8988T (cell line): ENCODE measurements at places on chromosomes 6 and 20.

GRCh38 chr20:13009682-13010406 lies 1.1 kb downstream of the SPTLC3 start:
- DNase-seq = no peak

DNA sequence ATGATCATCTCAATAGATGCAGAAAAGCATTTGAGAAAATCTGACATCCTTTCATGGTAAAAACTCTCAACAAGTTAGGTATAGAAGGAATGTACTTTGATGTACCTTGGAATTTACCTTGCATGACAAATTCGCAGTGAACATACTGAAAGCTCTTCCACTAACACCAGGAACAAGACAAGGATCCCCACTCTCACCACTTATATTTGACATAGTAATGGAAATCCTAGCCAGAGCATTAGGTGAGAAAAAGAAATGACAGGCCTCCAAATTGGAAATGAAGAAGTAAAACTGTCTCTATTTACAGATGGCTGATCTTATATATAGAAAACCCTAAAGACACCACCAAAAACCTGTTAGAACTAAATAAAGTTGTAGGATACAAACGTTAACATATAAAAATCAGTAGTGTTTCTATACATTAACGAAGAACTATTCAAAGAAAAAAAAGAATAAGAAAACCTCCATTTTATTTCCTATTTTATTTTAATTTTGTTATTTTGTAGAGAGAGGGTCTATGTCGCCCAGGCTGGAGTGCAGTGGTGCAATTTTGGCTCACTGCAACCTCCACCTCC lies 26.9 kb downstream of the PCNA start:
- no peak for DNase-seq

GRCh38 chr20:16816192-16816591 lies 68.0 kb downstream of the OTOR start:
- DNase-seq = no peak

DNA sequence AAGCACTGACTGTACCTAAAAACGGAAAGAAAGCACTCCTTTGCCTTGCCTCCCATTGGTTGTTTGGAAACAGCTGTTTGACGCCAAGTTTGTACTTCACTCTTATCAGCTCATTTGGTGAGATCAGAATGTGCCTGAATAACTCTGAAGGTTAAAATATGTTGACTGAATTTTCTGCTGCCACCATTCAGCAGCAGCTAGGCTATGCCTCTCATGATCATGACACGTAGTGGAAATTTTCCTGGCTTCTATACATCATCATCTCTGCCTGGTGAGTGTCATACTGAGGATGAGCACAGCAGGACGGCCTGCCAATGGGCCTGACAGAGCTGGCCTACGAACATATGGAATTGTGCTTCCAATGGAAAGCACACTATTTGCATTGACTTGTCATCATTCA lies 704.9 kb upstream of the CITED2 start:
- no peak for DNase-seq

- no peak for DNase-seq
These were observed 143.5 kb downstream of the ANKRD60 start for GRCh38 chr20:58084966-58085365.

DNA sequence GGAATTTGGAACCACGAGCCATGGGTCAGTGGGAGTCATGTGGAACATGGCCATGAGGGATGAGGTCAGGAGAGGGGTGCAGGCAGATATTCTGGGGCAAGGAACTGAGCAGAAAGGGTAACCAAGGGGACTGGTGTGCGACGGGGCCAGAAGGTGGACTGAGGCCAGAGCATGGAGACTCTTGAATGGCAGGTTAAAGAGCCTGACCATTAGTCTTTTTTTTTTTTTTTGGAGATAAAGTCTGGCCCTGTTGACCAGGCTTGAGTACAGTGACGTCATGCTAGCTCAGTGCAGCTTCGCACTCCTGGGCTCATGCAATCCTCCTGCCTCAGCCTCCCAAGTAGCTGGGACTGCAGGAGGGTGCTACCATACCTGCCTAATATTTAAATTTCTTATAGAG lies 64.0 kb downstream of the RREB1 start:
- no peak for DNase-seq

DNA sequence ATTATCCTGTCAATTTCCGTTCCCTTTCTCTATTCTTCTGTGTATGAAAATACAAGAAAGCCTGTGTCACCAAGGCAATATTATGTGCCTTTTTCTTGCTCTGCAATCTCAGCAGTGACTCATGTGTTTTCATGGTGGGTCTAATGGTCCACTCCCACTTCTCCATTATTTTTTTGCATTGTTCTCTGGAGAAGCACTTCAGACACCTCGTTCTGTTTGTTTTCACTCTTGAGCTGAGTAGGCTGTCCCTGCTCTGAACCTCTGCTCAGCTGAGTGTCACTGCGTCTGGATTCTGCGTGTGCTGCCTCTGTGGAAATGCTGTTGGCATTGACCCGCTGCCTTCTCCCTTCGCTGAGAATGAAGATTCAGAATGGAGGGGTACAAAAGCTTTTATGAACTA lies 230.6 kb downstream of the TMEM242 start:
- no peak for DNase-seq

DNA sequence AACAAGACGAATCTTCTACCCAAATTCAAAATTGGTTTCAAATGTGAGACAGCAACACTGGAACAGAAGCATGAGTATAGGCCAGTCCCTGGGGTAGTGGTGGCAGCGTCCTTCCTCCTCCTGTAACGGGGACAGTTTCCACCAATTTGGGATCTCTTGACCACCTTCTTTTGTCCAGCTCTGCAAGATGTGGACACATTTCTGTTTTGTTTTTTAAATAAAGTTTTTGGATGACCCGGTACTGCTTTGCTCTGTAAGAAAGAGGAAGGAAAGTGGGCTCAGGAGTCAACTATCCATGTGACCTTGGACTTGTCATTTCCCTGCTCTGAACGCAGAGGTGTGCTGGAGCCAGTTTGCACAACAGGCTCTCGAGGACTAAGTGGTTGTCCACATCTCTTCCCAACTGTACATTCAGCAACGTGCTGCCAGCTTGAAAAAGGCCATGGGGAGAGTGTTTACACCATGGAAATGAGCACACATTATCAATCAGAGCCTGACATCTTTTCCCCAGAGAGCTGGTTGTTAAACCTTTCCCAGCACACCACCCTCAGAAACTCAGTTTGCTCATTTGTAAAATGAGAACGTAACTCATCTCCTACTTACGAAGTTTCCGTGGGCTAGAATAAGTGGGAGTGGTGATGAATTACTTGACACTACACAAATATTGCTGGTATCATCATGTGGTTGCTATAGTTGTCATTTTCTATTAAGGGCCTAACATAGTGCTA lies 66.5 kb downstream of the ADTRP start:
- DNase-seq = no peak

DNA sequence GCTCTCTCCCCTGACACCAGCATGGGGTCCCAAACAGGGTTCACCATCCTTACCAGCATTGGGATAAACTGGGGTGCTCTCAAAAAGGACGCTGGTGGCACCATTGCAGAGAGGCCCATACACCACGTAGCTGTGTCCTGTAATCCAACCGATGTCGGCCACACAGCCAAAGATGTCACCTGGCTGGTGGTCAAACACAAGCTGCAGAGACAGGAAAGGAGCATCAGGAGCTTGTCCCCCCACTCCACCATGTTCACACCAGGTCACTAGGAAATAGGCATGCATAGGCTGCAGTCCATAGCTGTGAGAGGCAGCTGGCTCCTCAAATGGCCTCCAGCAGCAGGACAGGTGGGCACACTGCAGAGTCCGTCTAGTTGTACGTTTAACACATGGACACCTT lies 28.8 kb upstream of the APMAP start:
- DNase-seq = no peak

DNA sequence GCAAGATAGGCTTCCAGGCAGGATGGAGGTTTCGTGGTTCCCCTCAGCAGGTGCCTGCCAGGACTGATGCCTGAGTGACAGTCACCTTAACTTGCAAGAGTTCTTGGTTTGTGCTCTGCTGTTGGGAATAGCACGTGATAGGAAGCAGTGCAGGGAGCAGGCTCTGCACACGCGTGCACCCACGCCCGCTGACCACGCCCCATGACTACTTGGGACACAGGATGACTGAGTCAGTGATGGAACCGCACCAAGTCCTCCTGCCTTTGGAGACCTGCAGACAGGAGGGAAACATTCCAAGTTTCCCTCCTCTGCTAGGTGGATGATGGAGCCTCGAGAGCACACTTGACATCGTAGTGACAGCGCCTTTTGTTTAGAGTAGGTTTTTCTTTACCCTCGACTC lies 164.2 kb downstream of the DTNBP1 start:
- no peak for DNase-seq

- DNase-seq = no peak
These were observed 6.2 kb downstream of the TTPAL start for GRCh38 chr20:44481719-44482416.

GRCh38 chr6:101845621-101846020 lies 452.1 kb downstream of the GRIK2 start:
- no peak for DNase-seq

DNA sequence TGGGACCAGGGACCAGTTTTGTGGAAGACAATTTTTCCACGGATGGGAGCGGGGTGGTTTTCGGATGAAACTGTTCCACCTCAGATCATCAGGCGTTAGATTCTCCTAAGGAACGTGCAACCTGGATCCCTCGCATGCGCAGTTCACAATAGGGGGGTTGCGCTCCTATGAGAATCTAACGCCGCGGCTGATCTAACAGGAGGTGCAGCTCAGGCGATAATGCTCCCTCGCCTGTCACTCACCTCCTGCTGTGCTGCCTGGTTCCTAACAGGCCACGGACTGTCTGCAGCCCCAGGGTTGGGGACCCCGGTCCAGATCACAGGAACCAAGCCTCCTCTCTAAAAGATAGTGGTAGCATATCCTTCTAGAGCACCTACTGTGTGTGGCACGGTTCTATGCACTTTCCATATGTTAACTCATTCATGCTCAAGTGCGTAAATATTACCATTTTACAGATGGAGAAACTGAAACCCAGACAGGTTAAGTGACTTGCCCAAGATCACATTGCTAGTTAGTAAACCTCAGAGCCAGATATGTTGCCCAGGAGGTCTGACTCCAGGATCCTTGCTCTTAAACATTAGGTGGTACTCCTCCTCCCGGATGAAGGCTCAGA lies 25.3 kb downstream of the SPDEF start:
- DNase-seq = no peak

GRCh38 chr6:129342796-129343195 lies 367.2 kb downstream of the ARHGAP18 start:
- no peak for DNase-seq

GRCh38 chr20:53999077-53999476 lies 71.3 kb downstream of the BCAS1 start:
- no peak for DNase-seq

DNA sequence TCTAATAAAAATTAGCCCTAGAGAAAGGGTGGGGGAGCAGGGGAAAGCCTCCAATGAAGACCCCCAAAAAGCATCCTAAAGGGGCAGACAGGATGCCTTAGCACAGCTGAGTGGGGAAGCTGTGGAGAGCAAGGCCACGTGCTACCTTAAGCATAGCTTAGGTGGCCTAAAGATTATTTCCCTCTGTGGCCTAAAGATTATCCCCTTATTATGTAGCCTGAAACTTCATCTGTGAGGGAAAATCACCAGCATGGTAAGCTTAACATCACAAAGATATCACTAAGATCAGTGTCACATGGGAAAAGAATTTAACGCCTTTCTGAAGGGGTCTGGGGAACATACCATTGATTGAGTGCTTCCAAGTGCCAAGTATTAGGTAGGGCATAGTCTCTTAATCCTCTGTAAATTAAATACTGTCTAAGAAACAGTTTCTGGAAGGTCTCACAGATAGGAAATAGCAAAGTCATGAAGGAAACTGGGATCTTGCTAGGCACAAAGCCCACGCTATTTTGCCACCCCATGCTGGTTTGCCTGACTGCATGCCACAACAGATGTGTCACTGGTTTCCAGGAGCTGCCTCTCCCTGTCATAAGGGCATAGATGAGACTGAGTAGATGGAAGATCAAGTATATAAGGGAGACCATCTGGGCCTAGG lies 170.0 kb downstream of the HACE1 start:
- peak; percentile 21 for DNase-seq

GRCh38 chr6:31397901-31398525 lies 5.4 kb upstream of the MICA start:
- no peak for DNase-seq

DNA sequence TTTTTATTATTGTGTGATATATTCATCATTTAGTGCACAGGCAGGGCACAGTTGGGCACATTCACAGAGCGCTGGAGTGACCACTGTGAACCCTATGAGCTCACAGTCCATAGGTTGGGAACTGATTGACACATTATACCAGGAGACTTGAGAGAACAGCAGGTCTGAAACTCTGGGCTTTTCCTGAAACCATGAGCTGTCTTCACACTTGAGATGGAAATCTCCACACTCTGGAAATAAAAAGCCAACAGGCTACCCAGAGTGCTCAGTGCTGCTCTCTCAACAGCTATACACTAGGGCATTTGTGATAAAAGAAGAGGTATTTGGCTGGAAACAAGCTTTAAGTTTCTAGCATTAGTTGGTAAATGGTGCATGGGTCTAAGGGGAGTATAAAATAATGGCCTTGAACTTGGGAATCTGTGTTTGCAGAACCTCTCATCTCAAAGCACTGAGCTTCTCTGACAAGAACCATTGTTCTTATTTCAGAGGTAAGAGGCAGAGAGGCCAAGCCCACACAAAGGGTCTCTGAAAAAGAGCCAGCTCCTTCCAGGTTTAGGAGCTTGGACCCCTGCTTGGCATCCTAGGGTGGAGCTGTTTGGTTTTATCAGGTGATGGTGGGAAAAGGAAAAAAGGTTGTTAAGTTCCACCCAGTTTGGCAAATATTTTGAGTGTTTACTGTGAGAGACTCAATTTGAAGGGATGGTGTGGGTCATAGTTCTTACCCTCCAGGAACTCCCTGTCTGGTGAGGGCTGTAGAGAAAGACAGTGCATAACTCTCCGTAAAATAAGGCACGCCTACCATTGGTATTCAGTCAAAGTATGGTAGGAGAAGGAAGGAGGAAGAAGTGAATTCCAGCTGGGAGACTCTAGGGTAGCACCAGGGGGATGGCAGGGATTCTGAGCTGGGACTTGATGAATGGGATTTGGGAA lies 14.5 kb downstream of the CHMP4B start:
- DNase-seq = no peak

- no peak for DNase-seq
These were observed 1.6 kb downstream of the DNAAF9 start for GRCh38 chr20:3405696-3406358.

DNA sequence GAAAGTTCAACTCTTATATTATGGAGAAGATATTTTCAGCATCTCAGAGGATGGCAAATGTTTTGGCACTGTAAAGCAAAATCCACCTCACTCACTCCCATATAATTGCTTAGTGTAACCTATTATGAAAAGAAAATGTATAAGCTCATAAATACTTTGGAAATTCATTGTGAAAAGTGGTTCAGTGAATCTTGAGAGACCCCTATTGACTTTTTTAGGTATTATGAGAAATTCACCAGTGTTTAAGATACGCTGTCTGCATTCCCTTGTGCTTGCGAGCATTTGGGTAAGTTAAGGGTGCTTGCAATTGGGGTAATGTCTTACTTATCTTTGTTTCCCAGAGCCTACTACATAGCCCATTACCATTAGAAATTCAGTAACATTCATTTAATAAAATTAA lies 66.3 kb upstream of the BMP5 start:
- no peak for DNase-seq

- no peak for DNase-seq
These were observed 256.7 kb downstream of the UST start for GRCh38 chr6:149003560-149003959.

GRCh38 chr6:165742047-165742446 lies 79.0 kb upstream of the PDE10A start:
- DNase-seq = no peak
